ENCODE measurements at places on chromosomes 11 and 22. TPM values are rescaled to one million over a fixed set of nuclear protein-coding genes. Genes with fewer than 3 reads are reported as not detected.

GRCh38 chr11:65777241-65777640 lies 3.5 kb downstream of the AP5B1 start:
- no peak overlapping the region for H3K4me3 ChIP-seq
- H3K27me3 ChIP-seq = no peaks in the 10 kb centered on the region
- no peak overlapping the region for H3K27ac ChIP-seq
- peaks cover 16% of the 10 kb centered on the region for H3K4me1 ChIP-seq
- no peaks in the 10 kb centered on the region for H3K36me3 ChIP-seq
- no peak for DNase-seq

DNA sequence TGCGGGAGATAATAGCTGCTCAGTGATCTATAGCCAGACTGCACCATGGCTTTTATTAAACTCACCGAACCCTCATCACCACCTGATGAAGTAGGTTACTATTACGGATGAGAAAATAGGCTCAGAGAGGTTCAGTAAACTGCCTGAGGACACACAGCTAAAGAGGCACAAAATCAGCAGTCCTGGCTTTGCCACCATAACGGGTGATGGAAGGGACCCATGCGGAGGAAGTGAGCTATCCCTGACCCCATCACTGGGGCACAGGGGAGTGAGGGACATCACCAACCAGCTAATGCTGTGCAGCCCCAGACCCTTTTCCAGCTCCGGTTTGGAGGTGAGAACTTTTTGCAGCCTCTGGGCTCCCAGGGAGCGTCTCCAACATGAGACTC lies 7.3 kb upstream of the DERL3 start:
- H3K4me3 ChIP-seq = no peak overlapping the region
- H3K27ac ChIP-seq = peak overlapping the region; percentile 69
- H3K36me3 ChIP-seq = no peaks in the 10 kb centered on the region
- H3K27me3 ChIP-seq = no peaks in the 10 kb centered on the region
- no peak for DNase-seq

DNA sequence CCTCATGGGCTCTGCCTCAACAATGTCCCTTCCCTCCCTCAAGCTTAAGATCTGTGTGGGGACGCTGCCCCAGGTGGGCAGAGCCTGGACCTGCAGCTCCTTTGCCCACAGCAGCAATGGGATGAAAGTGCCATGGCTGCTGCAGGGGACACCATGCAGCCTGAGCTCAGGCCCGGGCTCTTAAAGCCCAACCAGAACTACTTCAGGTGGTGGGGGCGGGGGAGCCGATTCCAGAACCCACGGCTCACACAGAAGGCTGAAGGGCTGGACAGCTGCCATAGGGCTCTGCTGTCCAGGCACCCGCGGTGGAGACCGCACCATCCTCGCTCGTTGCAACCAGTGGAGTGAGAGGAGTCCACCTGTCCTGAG lies 12.5 kb downstream of the CHID1 start:
- H3K36me3 ChIP-seq = peaks cover 51% of the 10 kb centered on the region
- H3K27ac ChIP-seq = no peak overlapping the region
- no peaks in the 10 kb centered on the region for H3K4me1 ChIP-seq
- DNase-seq = no peak
- H3K4me3 ChIP-seq = no peak overlapping the region

- H3K4me1 ChIP-seq = peaks cover 15% of the 10 kb centered on the region
- H3K27ac ChIP-seq = no peak overlapping the region
- no peaks in the 10 kb centered on the region for H3K27me3 ChIP-seq
Observed at GRCh38 chr11:14237444-14237961, 121.5 kb downstream of the RRAS2 start.

- no peaks in the 10 kb centered on the region for H3K36me3 ChIP-seq
- H3K4me3 ChIP-seq = no peak overlapping the region
- H3K27ac ChIP-seq = peak overlapping the region; percentile 84
- DNase-seq = no peak
Observed at GRCh38 chr11:46273511-46274205, 3.8 kb upstream of the CREB3L1 start.

DNA sequence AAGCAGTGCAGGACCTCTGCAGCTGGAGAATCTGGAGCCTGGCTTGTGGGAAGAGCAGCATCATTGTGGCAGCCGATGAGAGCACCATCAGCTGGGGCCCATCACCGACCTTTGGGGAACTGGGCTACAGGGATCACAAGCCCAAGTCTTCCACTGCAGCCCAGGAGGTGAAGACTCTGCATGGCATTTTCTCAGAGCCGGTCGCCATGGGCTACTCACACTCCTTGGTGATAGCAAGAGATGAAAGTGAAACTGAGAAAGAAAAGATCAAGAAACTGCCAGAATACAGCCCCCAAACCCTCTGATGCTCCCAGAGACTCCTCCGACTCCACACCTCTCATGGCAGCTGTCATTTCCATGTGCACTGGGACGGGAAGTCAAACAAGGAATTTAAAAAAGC lies 35.6 kb downstream of the ASRGL1 start:
- no peaks in the 10 kb centered on the region for H3K27me3 ChIP-seq
- H3K36me3 ChIP-seq = no peaks in the 10 kb centered on the region
- no peak overlapping the region for H3K27ac ChIP-seq
- H3K4me3 ChIP-seq = no peak overlapping the region

DNA sequence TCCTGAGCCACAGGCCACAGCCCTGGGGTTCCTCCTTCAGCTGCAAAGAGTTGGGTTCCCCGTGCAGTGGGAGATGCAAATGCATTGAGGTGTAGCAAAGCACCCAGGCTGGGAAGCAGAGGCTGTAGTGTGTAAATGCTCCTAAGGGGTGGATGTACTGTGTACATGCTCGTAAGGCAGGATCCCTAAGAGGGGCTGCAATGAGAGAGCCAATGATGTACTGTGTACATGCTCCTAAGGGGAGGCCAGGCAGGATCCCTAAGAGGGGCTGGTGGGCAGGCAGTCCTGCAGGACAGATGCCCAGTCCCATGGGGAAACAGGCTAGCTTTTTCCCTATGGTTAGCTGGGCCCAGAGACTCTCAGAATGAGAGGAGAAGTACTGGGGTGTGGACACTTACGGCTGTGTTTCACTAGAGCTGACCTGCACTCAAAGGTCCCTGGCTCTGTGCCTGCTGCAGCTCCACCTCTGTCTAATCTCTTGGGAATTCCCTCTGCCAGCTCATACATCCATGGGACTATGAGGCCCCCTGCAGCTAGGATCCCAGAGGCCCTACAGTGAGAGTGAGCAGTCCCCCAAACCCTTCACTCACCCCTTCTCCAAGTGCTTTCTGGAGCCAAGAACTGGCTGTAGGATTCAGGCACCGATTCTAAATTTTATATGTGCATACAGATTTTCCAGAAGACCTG lies 261.9 kb upstream of the LUZP2 start:
- no peak overlapping the region for H3K4me3 ChIP-seq
- no peaks in the 10 kb centered on the region for H3K4me1 ChIP-seq
- no peak overlapping the region for H3K27ac ChIP-seq
- no peaks in the 10 kb centered on the region for H3K36me3 ChIP-seq
- H3K27me3 ChIP-seq = no peaks in the 10 kb centered on the region

DNA sequence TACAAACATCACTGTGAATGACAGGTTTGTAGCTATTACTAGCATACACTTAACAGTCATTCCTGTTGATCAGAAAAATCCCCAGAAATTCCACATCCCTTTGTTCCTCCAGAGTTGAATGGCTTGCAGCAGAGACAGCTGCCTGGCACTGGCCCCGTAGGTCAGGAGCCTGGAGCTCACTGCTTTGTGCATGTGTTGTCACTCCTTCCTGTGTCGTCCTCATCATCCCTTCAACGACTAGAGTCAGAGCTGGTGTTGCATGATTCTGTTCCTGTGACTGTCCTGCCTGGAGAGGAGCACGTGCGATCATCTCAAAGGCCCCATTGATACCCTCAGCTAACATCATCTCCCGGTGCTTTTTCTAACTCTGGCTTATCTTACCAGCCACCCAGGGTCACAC lies 58.3 kb downstream of the LDLRAD3 start:
- no peaks in the 10 kb centered on the region for H3K27me3 ChIP-seq
- H3K4me3 ChIP-seq = no peak overlapping the region
- H3K4me1 ChIP-seq = no peaks in the 10 kb centered on the region
- H3K36me3 ChIP-seq = no peaks in the 10 kb centered on the region

- no peak overlapping the region for H3K4me3 ChIP-seq
- no peak overlapping the region for H3K27ac ChIP-seq
- DNase-seq = no peak
- no peaks in the 10 kb centered on the region for H3K4me1 ChIP-seq
- H3K27me3 ChIP-seq = no peaks in the 10 kb centered on the region
Observed at GRCh38 chr11:81342966-81343365, 1390.7 kb downstream of the FAM181B start.

DNA sequence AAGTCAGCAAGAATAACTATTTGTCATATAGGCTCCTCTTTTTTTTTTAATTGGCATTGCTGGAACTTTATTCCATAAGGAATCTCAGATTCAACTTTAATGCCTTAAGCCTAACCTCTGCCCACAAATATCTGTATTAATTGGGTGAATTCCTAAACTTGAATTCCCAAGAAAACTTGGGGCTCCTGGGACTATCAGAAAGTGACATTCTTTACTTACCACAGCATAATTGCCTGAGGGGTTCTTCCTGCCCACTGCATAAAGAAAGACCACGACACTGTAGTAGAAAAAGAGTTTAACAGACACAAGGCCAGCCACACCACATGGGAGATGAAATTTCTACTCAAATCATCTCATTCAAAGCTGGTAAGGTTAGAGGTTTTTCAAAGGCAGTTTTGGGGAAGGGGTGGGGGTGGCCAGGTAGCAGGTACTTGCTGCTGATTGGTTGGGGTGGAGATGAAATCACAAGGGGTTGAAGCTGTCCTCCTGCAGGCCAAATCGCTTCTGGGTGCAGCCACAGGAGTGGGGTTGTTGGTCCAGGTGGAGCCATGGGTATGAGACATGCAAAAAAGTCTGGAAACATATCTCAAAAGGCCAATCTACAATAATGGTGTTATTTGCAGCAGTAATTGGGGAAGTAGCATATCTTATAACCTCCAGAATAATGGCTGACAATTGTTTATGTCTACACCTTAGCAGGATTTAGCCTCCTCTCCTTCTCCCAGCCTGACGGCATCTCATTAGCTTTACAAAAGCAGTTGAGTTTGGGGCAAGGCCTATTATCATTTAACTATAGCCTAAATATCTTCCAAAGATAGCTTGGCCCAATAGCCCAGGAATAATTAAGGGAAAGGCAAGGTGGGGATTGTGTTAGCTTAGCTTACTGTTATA lies 4.8 kb upstream of the NLRP10 start:
- no peak overlapping the region for H3K4me3 ChIP-seq
- H3K27me3 ChIP-seq = no peaks in the 10 kb centered on the region
- H3K4me1 ChIP-seq = no peaks in the 10 kb centered on the region

DNA sequence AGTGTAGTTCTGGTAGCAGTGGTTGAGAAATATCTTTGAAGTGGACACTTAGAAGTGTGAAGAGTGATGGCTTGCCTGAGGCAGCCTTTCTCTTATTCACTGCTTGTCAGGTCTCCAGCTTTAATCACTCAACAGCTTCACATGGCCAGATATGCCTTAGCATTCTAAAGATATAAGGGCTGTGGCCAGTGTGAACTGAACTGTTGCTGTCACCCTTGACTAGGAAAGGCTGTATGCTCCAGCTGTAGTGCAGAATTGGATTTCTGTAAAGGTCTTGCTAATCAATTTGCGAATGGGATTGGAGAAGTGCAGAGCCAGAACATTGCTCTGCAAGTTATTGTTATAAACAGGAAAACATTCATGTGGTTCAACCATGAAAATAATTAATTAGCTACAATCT lies 266.7 kb downstream of the TMEM135 start:
- no peak overlapping the region for H3K4me3 ChIP-seq
- H3K4me1 ChIP-seq = peaks cover 17% of the 10 kb centered on the region
- no peak overlapping the region for H3K27ac ChIP-seq

GRCh38 chr22:47775686-47776085 lies 1013.2 kb downstream of the TBC1D22A start:
- no peak overlapping the region for H3K27ac ChIP-seq
- H3K27me3 ChIP-seq = peaks cover 2% of the 10 kb centered on the region
- DNase-seq = no peak
- no peak overlapping the region for H3K4me3 ChIP-seq
- no peaks in the 10 kb centered on the region for H3K36me3 ChIP-seq
- H3K4me1 ChIP-seq = no peaks in the 10 kb centered on the region

- H3K4me1 ChIP-seq = no peaks in the 10 kb centered on the region
- H3K4me3 ChIP-seq = no peak overlapping the region
- H3K27ac ChIP-seq = no peak overlapping the region
- H3K36me3 ChIP-seq = no peaks in the 10 kb centered on the region
Observed at GRCh38 chr11:14582793-14583192, 60.8 kb upstream of the PDE3B start.

DNA sequence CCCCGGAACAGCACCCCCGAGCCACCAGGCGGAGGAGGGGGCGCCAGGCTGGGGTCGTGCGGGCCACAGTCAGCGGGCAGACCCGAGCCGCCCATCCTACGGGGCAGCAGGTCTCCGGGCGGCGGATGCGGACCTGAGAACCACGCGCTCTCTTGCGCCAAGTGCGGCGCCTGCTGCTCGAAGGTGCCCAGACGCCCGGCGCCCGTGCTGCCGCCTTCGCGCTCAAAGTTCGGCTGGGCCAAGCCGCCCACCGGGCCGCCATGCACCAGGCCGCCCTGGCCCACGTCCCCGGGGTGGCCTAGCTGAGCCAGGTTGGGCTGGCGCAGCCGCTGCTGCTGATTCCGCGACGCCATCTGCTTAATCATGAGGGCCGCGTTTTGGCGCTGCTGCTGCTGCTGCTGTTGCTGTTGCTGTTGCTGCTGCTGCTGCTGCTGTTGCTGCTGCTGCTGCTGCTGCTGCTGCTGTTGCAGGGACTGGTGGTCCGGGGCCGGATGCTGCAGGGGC lies 3.0 kb downstream of the MN1 start:
- no peak for DNase-seq
- no peaks in the 10 kb centered on the region for H3K27me3 ChIP-seq
- H3K36me3 ChIP-seq = peaks cover 4% of the 10 kb centered on the region
- peak overlapping the region; percentile 78 for H3K4me3 ChIP-seq
- peaks cover 39% of the 10 kb centered on the region for H3K4me1 ChIP-seq

DNA sequence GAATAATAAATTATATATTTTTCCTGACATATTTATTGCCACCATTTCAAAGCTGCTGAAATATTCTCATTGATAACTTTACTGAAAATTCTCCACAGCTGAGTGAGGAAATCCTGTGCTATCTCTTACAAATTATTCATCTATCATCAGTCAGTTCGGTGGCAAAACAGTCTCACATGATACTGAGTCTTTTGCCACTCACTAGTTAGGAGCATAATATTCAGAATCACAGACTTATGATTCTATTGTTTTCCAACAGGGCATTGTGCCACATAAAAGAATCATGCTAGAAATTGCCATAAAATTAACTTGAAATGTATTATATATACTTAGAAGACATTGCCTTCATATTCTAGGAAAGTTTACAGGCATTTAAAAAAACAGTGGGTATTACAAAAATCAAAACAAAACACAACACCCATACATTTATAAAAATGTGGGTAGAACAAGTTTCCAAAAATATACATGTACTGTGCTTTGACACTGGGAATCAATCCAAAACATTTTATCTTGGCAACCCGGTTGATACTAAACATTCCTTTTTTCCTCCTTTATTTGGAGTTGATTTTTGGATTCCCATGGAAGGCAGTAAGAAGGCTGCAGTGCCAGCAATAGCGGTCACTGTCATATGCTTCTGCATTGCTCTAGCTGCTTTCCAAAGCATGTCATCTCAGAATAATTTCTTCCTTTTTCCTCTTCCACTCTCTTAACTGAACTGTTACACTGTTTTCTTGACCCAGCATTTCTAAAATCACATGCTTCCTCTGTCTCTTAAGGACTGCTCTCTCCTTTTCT lies 42.5 kb downstream of the ATG16L2 start:
- DNase-seq = no peak
- no peaks in the 10 kb centered on the region for H3K36me3 ChIP-seq
- no peaks in the 10 kb centered on the region for H3K27me3 ChIP-seq

RBMXL2 gene
- total RNA-seq = not detected

C22orf23 gene
- total RNA-seq = 0.42 TPM

B3GAT3 gene
- total RNA-seq = 11.3 TPM

SYT9 gene
- total RNA-seq = 1.4 TPM

BDNF gene
- total RNA-seq = 2.3 TPM

AGBL2 gene
- not detected for total RNA-seq

GPR83 gene
- 0.19 TPM for total RNA-seq
